ENCODE measurements at places on chromosomes 7 and 10.

GRCh38 chr7:134505856-134506255, 21.5 kb upstream of the AKR1B10 start:
- no peak for DNase-seq

DNA sequence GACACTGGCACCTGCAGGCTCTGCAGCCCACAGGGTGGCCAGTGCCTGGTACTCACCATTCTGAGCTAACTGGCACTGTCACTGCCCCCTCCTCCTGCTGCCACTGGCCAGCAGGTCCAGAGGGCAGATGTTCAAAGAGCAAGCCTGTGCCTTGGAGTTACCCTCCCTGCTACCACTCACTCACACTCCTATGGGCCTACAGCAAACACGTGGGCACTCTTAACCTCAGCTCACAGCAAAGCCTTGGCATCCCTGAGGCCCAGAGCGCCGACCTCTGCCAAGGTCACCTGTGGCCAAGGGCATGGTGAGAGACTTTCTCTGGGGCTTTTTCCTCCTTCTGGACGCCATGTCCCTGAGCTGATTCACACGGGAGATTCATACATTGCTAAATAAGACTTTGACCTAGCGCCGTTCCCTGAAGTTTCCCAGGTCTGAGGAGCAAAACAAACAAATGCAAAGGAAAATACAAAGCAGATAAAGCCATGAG, 270.0 kb upstream of the PPP2R2D start:
- DNase-seq: peak; percentile 63

DNA sequence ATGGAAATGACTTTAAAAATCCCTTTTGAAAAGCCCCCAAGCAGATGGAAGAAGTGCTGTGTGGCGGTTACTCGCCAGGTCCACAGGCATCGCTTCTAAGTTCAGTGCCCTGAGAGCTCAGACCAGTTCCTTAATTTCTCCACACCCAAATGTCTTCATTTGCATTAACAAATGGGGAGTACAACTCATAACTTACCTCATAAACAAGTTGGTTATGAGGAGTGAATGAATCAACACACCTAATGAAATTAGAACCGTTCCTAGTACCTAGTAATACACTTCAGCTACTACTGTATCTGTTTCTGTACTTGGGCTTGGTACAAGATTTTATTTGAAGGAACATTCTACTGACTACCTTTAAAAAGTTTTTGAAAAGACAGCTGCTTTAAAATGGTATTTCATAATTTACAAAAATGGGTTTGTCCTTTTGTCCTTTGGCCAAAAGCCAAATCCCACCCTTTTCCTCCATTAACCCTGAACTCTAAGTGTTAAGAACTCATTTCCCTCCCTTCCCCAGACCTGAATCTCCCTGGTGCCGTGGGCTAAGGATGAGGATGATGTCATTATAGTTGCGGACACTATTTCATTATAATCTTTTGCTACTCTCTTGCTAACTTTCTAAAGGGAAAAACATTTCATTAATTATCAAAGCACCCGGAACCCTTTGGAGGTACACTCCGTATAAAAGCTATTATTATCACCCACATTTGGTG, 221.5 kb upstream of the CELF2 start:
- DNase-seq: no peak

- no peak for DNase-seq
These were observed 57.3 kb downstream of the INPP5F start for GRCh38 chr10:119782981-119783664.

DNA sequence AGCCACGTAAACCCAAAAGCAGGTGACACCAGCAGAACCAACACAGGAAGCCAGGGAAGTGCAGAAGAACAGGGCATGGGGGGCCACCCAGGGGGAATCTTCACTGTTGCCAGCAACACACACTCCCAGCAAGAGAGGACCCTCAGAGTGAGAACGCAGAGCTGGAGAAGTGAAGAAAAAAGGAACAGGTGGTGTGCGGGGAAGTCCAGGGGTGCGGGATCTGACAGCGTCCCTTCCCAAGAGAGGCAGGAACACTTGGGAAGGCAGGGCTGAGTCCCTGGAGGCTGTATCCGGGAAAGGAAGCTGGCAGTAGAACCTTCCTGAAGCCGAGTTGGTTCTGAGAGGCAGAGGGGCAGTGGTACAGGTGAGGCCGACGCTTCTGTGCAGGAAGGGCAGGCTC, 27.7 kb downstream of the AGAP4 start:
- no peak for DNase-seq

- peak; percentile 17 for DNase-seq
These were observed 448 bp upstream of the PTER start for GRCh38 chr10:16436367-16436757.

- DNase-seq: no peak
These were observed 52.3 kb upstream of the TRIM24 start for GRCh38 chr7:138407792-138408191.

GRCh38 chr7:32379510-32380112, 110.6 kb downstream of the LSM5 start:
- DNase-seq: no peak

DNA sequence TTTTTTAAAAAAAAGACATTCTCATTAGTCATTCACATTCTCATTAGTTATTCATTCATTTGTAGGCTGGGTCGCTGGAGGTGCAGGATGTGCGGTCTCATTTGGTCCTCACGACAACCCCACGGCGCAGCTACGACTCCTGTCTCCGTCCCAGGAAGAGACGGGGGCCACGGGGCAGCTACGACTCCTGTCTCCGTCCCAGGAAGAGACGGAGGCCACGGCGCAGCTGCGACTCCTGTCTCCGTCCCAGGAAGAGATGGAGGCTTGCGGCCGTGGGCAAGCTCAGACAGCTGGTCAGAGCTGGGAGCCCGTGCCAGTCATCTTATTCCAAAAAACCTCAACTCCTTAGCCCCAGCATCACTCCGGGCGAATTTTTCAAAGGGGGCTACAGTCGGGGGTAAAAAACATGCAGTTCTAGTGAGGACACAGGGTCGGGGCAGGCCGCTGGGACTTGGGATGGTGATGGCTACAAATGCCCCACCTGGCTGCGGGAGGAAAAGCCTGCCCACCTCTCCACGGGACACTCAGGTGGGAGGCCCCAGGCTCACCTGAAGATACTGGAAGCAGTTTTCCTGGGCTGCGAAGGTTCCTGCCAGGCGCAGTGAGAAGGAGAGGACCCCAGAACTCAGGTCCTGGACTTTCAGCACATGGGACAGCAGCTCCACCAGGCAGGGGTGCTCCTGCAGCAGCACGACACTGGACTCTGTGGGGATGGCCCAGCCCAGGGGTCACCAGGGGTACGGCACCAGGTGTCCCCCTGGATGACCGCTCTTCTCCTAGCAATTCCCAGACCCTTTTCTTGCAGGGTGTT, 8.3 kb downstream of the BRAT1 start:
- no peak for DNase-seq

- no peak for DNase-seq
These were observed 166.8 kb downstream of the MTERF1 start for GRCh38 chr7:91713669-91714068.

- no peak for DNase-seq
These were observed 227.2 kb upstream of the KIAA1217 start for GRCh38 chr10:23981520-23982309.

GRCh38 chr10:108765794-108766193, 1157.5 kb downstream of the XPNPEP1 start:
- DNase-seq: no peak
